Inflammatory macrophage treated with lipopolysaccharide for 1 hour (primary cell): ENCODE measurements at places on chromosomes 4 and X.

DNA sequence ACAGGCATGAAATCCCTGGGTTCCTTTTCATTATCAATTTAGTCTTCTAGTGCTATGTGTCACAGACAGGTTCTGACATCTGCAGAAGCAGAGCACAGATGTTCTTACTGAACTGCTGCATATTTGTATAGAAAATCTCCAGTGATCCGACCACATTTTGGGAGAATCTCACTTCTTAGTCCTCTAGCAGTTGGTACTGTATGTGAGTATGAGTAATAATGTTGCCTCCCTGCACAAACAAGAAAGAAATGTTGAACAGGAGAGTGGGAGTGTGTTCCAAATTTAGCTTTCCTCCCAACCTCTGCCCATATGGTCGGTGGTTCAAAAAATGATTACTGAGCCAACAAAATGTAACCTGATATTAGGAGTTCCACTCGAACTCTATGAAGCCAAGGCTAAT lies 165.3 kb upstream of the GPC4 start:
- DNase-seq, result no peak

GRCh38 chr4:118114720-118115119 lies 80.4 kb downstream of the NDST3 start:
- no peak for DNase-seq

GRCh38 chr4:70680934-70681333 lies 7.4 kb upstream of the UTP3 start:
- no peak for DNase-seq

DNA sequence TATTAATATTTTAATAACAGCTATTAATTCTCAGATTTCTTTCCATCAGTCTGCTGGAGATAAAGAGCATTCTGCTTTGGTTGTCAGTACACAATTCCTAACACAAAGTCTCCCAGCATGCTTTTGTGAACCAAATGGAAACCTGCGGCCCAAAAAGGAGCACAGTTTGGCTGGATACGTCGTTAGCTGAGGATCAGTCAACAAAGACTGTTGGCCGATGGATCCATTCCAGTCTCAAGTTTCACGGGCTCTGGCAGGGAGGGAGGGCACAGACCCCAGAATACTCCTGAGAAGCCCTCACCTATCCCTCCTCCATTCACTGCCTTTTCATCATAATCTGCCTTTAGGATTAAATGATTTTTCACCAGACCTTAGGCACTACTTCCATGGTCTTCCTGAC lies 26.3 kb upstream of the PRSS48 start:
- DNase-seq, result no peak

DNA sequence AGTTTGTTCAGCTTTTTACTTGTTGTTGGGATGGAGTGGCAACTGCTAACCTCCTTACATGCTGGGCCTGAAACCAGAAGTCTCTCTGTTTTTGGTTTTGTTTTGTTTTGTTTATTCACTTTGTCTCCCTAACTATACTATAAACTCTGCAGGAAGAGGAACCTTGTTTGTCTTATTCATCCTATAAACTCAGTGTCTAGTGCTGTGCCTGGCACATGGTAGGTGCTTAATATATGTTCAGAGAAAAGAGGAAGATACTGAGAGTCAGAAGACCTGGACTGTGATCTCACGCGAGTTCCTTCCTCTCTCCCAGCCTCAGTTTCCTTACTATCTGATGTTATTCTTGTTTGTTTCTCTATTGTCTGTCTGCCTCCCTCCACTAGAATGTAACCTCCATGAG lies 71.3 kb downstream of the PRPS1 start:
- DNase-seq, result no peak

GRCh38 chrX:129606918-129607317 lies 47.8 kb downstream of the APLN start:
- DNase-seq, result peak; percentile 16

- no peak for DNase-seq
Observed at GRCh38 chr4:172830295-172830764, 338.3 kb upstream of the GALNT7 start.

GRCh38 chrX:68693481-68694434 lies 46.3 kb downstream of the STARD8 start:
- DNase-seq, result peak; percentile 69

DNA sequence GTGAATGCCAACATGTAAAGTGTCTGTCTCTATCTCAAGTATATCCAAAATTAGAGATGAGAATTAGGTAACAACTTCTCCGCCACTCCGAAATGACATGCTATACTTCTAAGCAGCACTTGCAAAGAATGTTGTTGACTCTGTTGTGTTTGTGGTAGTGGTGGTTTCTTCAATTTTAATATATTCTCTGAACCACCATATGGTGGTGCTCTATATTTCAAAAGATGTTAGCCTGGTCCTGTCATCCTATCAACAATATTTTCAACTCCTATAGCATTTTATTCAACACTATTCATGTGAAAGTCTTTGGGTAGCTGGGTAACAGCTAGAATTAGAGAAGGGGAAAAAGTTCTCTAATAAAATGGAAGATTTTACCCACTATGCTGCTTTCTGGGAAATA lies 1622.8 kb upstream of the IGFBP7 start:
- no peak for DNase-seq

- no peak for DNase-seq
Observed at GRCh38 chr4:7126981-7127380, 59.1 kb upstream of the GRPEL1 start.

- no peak for DNase-seq
Observed at GRCh38 chr4:134260126-134260525, 58.5 kb upstream of the PABPC4L start.
